ENCODE measurements at places on chromosomes 7 and 10. TPM values are rescaled to one million over a fixed set of nuclear protein-coding genes. Genes with fewer than 3 reads are reported as not detected.

The GIMAP7 gene
- total RNA-seq, result not detected

GRCh38 chr10:49597426-49598163 is 12.5 kb upstream of the SLC18A3 start:
- no peak for DNase-seq

DNA sequence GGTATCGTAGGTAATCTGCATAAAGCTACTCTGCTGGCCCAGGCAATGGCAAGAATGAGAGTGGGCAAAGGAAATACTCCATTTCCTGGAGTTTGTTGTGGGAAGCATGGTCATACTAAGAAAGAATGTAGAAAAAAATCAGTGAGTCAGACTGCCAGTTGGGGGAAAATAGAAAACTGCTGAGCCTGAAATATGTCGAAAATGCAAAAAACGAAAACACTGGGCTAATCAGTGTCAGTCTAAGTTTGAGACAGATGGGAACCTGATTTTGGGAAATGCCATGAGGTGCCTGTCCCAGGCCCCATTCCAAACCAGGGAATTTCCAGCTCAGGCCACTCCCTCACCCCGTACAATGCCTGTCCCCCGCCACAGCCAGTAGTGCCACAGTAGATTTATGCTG is 150.0 kb downstream of the ZNF33B start:
- no peak for DNase-seq

- DNase-seq, result no peak
Observed at GRCh38 chr10:71423250-71423649, 26.5 kb downstream of the CDH23 start.

The CC2D2B gene
- total RNA-seq, result not detected

GRCh38 chr7:111014079-111014478 is 76.8 kb upstream of the LRRN3 start:
- DNase-seq, result no peak

The FRMD4A gene
- 7.1 TPM for total RNA-seq

- DNase-seq, result no peak
Observed at GRCh38 chr10:44930904-44931620, 19.9 kb downstream of the TMEM72 start.

The TRIM74 gene
- 0.23 TPM for total RNA-seq

The COBL gene
- total RNA-seq, result 8.8 TPM

- no peak for DNase-seq
Observed at GRCh38 chr10:5356302-5356763, 8.4 kb upstream of the UCN3 start.

DNA sequence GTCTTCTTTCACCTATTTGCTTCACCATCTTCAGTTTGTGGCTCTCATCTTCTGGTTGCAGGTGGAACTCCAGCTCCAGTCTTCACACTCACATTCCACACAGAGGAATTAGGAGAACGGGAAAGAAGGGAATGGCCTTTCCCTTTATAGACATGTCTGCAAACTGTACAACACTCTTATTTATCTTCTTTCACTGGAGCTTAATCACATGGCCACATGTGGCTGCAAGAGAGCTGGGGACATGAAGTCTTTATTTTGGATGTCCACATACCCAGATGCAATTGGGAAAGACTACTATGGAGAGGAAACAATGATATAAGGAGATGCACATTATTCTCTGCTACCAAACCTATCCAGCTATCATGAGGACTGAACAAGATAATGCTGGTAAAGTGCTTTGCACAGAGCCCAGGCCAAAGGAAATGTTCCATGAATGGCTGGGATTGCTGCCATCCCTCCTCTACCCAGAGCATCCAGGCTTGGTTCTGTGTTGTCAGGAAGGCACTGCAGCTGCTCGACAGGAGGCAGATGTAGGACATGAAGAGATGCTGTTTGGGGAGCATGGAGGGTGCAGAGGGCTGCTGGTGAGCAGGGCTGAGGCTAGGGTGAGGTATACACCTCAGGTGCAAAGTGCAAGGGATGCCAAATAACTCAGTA is 183.8 kb upstream of the TBX20 start:
- DNase-seq, result no peak

GRCh38 chr7:825386-825785 is 6.9 kb upstream of the SUN1 start:
- DNase-seq, result no peak

The NFE2L3 gene
- total RNA-seq, result 45.2 TPM

DNA sequence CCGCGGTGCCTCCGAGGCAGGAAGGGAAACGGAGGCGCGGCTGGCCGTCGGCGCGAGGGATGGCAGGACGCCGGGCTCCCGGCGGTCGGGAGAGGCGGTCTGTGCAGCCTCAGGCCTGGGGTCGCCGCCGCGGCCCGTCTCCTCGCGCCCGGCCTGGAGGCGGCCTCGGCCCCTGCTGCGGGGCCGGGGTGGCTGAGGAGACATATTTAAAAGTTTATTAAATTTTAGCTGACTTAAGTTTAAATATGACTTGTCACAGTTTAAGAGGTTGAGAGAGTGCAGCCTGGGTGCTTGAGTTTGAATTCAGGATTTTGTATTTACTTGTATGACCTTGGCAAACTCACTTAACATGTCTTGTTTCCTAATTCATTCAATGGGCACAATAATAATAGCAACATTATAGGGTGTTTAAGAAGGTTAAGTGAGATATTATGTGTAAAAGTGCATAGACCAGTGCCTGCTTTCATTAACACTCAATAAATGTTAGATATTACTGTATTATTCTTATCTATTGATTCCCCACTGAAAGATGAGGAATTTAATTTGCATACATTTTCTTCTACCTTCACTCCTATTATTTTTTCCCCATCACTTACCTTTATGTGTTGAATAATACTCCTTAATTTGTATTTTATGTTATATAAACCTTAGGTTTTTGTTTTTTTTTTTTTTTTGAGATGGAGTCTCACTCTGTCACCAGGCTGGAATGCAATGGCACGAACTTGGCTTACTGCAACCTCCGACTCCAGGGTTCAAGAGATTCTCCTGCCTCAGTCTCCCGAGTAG is 718 bp downstream of the DYNC2I1 start:
- DNase-seq, result no peak

The ANXA8 gene
- 0.69 TPM for total RNA-seq

GRCh38 chr7:5217396-5217795 is 27.4 kb downstream of the WIPI2 start:
- no peak for DNase-seq

The IL15RA gene
- 5.9 TPM for total RNA-seq

DNA sequence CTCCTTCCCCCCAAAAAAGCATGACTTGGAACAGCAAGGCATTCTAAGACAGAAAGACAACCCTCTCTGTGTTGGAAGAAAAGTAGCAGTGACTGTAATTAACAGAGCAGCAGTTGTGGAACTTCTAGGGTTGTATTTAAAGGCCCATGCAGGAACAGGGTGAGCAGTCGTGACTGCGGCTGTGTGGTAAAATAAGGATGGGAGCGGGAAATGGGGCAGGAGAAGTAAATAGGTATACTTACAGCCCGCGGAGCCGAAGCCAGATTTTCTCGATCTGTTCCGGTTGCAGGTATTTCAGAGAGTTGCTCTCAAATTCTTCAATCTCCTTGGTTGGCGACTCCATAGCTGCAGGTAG is 179 bp downstream of the PDE1C start:
- DNase-seq, result no peak

GRCh38 chr7:5237286-5237685 is 45.5 kb upstream of the SLC29A4 start:
- no peak for DNase-seq

The NPC1L1 gene
- total RNA-seq, result 0.04 TPM

The CALCR gene
- not detected for total RNA-seq

The UPK3B gene
- 3.0 TPM for total RNA-seq

Data from PC-3 (cell line).